Liver (tissue), 10 donors: ENCODE measurements at places on chromosomes 5 and 9. TPM values are rescaled to one million over a fixed set of nuclear protein-coding genes. Genes with fewer than 3 reads are reported as not detected.

- H3K4me3 ChIP-seq, result no peak overlapping the region
- H3K36me3 ChIP-seq, result peaks cover 17% of the 10 kb centered on the region
- DNase-seq, result no peak
Measured at GRCh38 chr5:96734871-96735325, 72.7 kb downstream of the CAST start.

DNA sequence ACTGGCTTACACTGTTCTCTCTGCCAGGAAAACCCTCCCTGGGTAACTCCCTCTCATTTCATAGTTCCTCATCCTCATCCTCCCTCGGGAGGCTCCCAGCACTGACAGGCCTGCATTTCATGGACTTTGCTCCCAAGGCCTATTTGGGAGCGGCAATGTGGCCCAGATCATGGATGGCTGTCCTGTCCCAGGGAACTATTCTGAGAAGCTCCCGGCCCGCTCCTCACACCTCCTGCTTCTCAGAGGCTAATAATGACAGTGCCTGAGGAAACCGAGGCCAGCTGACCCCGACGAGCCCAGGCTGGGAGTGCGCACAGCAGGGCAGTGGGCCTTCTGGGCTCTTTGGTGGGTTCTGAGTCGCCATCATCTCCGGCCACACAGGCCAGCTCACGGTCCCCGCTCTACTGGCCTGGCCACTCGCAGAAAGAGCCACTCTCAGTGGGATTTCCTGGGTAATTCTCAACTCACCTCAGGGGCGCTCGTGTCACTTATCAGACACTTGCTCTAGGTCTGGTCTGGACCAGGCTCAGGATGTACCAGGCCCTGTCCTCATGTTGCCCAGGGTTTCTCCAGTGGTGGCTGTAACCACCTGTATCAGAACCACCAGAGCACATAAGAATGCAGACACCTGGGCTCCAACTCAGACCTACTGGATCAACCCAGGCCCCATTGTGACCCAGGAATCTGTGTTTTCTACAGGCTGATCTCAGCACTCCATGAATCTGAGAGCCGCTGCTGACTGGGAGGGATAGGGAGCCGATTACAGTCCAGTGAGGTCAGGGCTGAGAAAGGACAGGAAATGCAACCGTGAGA is 2.0 kb upstream of the DOLPP1 start:
- H3K4me3 ChIP-seq, result no peak overlapping the region
- H3K27me3 ChIP-seq, result no peaks in the 10 kb centered on the region
- H3K36me3 ChIP-seq, result no peaks in the 10 kb centered on the region
- no peak for DNase-seq
- peaks cover 71% of the 10 kb centered on the region for H3K4me1 ChIP-seq

JAKMIP2 gene
- polyA plus RNA-seq, result 0.38 TPM

FGFR4 gene
- 48.1 TPM for polyA plus RNA-seq

ALDH1B1 gene
- polyA plus RNA-seq, result 73.9 TPM
